Karpas-422 (cell line): ENCODE measurements at places on chromosomes 5 and 9.

GRCh38 chr9:102237094-102237493, 498.6 kb upstream of the GRIN3A start:
- no peak for DNase-seq

- no peak for DNase-seq
Measured at GRCh38 chr5:122738088-122738487, 36.8 kb upstream of the SNX2 start.

DNA sequence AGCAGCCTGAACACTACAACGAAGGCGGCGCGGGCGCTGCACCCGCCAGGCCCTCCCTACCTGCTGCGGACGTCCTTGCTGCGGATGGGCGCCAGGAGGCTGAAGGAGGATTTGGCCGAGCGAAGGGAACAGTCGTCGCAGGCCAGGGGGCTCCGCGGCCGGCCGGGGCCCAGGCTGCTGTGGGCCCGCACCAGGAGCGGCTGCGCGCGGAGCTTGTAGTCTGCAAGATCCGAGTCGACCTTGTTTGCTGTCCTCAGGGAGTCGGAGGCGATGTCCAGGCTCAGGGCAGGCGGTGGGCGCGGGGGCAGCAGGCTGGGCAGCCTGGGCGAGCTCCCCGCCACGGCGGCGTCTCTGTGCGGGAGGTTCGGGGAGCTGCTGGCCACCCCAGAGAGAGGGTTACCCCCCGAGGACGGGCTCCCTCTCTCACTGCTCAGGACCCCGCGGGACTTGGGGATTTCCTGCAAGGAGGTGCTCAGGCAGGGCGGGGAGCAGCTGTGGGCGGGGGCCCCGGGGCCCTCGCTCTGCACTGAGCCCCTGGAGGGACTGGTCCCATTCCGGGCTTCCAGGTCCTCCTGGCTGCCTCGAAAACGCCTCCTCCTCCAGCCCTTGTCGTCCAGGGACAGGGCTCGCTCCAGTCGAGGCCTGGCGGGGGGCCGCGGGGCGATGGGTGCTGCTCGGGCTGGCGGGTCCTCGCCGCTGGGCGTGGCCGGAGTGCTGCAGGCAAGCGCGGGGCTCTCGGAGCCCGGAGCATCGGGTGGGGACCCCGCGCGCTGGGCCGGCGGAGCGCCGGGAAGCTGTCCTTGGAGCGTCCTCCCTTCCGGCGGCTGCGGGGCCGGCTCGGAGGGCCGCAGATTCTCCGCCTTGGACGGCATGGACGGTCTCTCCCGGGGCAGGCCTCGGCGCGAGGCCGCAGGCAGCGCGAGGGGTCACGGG, 831 bp downstream of the INPP5E start:
- DNase-seq, result peak; percentile 82

- no peak for DNase-seq
Measured at GRCh38 chr5:83277953-83278352, 193.6 kb upstream of the VCAN start.

- DNase-seq, result no peak
Measured at GRCh38 chr5:140600096-140600495, 32.9 kb downstream of the CD14 start.

DNA sequence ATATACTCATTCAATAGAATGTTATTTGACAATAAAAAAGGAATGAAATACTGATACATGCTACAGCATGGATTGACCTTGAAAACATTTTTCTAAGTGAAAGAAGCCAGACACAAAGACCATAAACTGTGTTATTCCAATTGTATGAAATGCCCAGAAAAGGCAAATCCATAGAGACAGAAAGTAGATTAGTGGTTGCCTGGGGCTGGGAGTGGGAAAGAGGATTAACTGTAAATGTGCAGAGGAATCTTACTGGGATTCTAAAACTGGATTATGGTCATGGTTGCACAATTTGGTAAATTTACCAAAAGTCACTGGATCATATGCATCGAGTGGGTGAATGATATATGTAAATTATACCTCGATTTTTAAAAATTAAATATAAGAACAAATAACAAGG, 88.1 kb downstream of the GLIS3 start:
- DNase-seq, result no peak

GRCh38 chr9:28120184-28120583, 546.9 kb upstream of the C9orf72 start:
- no peak for DNase-seq

- no peak for DNase-seq
Measured at GRCh38 chr5:159345336-159345735, 15.0 kb upstream of the IL12B start.

GRCh38 chr9:7756088-7756487, 43.5 kb downstream of the DMAC1 start:
- DNase-seq, result no peak

GRCh38 chr5:155189981-155190380, 176.4 kb downstream of the KIF4B start:
- no peak for DNase-seq

DNA sequence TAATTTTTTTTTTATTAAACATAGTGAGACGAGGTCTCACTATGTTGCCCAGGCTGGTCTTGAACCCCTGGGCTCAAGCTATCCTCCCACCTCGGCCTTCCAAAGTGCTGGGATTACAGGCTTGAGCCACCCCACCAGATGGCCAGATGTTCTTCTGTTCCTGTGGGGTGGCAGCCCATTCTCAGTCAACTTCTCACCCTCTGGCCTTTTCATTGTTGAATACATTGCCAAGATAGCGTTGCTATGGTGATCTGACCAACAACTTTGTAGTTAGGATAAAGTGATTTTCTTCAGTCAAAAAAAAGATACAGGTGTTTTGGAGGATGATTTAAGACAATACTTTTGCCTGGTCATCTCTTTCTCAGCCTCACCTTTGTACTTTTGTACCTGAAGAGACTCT, 109.1 kb downstream of the EGFLAM start:
- no peak for DNase-seq

DNA sequence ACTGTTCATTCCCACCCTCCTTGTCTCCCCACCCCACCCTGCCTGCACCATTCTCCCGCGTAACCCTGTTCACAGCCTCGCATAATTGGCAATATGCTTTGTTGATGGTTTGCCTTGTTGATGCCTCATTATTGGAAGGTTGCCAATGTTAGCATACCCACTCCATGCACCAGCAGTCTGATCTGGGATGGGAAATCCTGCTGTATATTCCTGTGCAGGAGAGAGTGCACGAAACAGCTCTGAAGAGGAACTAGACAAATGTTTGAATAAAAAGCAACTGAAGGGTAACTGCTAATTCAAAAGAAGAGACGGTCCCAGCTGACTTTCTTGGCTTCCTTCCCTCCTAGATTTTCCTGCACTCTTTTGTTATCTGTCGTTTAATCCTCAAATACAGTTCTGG, 271.7 kb upstream of the TLE4 start:
- DNase-seq, result no peak

DNA sequence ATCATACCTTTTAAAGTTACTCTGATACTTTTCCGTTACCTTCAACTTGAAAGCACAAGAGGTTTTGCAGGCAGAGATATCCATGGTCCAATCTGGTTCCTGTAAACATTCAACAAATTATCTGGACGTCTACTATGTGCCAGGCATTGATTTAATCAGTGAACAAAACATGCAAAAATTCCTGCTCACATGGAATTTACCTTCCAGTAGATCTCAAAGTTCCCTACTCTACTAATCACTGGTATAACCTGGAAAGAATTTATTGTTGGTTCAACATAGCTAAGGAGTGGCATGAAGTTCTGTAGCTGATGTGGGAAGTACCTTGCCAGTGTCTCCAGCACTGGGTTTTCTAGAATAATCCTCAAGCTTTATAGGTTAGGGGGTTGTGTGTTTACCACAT, 9.8 kb downstream of the OCLN start:
- DNase-seq, result no peak

- DNase-seq, result no peak
Measured at GRCh38 chr9:135959814-135960213, 1.4 kb downstream of the UBAC1 start.

GRCh38 chr5:180595381-180596114, 4.2 kb upstream of the SCGB3A1 start:
- no peak for DNase-seq

DNA sequence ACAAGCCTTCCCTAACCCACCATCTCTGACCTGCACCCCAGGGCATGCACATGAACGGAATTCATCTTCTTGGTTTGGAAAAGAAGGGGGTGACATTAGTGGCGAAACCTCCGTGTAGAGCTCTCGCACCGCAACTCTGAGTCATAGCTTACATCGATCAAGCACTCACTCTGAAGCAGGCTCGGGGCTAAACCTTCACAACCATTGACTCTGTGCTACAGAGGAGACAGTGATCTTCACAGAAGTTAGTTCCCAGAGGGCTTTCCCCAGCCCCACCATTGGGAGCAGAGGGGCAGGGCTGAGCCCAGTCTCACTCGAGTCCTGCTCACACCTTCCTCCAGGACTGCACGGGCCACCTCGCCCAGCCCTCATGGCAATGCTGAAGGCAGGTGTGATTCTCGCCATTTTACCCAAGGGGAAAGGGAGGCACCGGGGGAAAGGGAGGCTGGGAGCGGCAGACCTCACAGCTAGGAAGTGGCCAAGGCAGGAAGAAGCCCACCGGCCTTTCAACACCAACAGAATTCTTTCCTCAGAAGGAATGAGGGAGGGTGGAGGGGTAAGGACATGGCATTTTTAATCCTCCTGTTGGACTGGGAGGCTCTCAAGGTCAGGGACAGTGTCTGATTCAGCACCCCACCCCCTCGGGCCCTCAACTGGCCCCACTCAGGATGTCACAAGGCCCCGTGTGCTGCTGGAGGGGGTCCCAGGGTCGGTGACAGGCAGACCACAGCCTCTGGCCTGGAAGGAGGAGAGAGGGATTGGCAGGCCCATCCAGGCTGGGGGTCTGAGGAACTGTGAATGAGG, 25.9 kb upstream of the IL17B start:
- DNase-seq, result no peak

DNA sequence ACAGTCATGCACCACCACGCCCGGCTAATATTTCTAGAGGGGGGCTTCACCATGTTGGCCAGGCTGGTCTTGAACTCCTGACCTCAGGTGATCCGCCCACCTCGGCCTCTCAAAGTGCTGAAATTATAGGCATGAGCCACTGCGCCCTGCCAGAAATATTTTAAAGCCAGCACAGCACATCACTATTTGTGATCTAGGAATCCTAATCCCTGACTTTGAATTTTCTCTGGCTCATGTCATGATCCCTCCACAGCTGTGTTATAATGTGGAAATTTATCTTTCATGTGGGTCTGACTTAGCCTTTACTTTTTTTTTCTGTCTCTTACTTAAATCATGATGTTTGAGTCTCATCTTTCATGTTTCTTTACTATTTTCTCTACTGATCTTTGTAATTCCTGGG, 18.7 kb upstream of the ITGA1 start:
- DNase-seq, result no peak
